A549 treated with CORT108297 at 1 μM for 4 hours (cell line): ENCODE measurements at places on chromosomes 7 and 10. TPM values are rescaled to one million over a fixed set of nuclear protein-coding genes. Genes with fewer than 3 reads are reported as not detected.

The UPK3BL2 gene
- 2.1 to 3.8 TPM (median 2.7 TPM) in 5 replicates for total RNA-seq

The XRCC2 gene
- 3.7 to 6.3 TPM (median 5.4 TPM) in 5 replicates for total RNA-seq

The PDZD7 gene
- 0.48 to 1.4 TPM (median 0.92 TPM) in 5 replicates for total RNA-seq

The LEP gene
- total RNA-seq: not detected in 5 replicates

The PHKG1 gene
- total RNA-seq: 0.31 to 0.83 TPM (median 0.65 TPM) in 5 replicates

The NPFFR1 gene
- not detected in 5 replicates for total RNA-seq

The AFAP1L2 gene
- 21.0 to 29.6 TPM (median 27.0 TPM) in 5 replicates for total RNA-seq

The NPC1L1 gene
- total RNA-seq: 0.01 to 0.08 TPM (median 0.06 TPM) in 5 replicates

The ARF5 gene
- total RNA-seq: 158 to 191 TPM (median 168 TPM) in 5 replicates

The SUN3 gene
- 0.15 to 0.16 TPM in 2 of 5 replicates, not detected in the others for total RNA-seq

The ACBD7 gene
- 0.72 to 1.1 TPM (median 0.80 TPM) in 5 replicates for total RNA-seq

The ZNF425 gene
- total RNA-seq: 0.97 to 1.5 TPM (median 0.98 TPM) in 5 replicates

The EVX1 gene
- total RNA-seq: 0.05 to 0.12 TPM (median 0.07 TPM) in 3 of 5 replicates, not detected in the others

The CTAGE4 gene
- total RNA-seq: not detected in 5 replicates
